Urothelium cell line (cell line): ENCODE measurements at places on chromosomes 1 and 21.

DNA sequence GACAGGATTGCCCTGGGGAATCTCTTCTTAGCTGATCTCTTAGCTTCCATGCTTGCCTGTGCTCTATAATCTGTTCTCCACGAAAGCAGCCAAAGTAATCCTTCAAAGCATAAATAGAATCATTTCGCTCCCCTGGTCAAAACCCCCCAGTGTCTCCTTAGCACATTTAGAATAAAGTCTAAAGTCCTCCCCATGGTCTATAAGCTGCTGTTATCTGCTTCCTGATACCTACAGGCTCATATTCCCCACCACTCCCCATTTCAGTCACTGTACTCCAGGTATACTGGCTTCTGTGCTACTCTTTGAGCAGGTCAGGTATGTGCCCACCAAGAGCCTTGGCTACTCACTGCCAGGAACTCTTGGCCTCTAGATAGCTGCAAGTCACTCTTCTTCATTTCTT, 2.9 kb downstream of the S100A12 start:
- no peak for DNase-seq

GRCh38 chr1:29311352-29312030, 75.2 kb downstream of the PTPRU start:
- DNase-seq: no peak

- DNase-seq: peak; percentile 65
Observed at GRCh38 chr1:109769330-109770078, 5.8 kb upstream of the EPS8L3 start.

- peak; percentile 21 for DNase-seq
Observed at GRCh38 chr1:113860891-113861290, 10.6 kb downstream of the PTPN22 start.

DNA sequence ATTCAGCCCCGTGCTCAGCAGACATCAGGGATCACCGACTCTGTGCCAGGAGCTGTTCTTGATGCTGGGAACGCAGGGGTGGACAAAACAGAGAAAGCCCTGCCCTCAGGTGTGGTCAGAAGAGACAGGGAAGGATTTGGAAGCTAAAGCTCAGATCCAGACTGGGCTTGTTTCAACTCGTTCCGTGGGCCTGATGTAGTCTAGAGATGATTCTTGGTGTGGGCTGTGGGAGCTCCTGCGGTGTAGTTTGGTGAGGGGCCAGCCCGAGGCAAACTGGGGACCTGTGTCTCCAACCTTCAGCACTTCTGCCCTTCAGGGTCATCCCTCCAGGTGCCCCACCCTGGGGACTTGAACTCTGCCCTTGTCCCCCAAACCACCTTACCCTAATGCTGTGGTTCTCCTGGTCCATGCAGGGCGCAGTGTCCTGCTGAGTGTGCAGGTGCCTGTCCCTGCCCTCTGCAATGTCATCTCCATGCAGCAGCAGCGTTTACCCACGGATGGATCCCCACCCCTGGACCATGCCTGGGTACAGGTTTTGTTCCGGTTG, 17.3 kb upstream of the ABCG1 start:
- DNase-seq: no peak

- DNase-seq: no peak
Observed at GRCh38 chr21:38768471-38769063, 37.2 kb upstream of the ETS2 start.

GRCh38 chr1:110538921-110539320, 19.9 kb upstream of the KCNA10 start:
- no peak for DNase-seq

DNA sequence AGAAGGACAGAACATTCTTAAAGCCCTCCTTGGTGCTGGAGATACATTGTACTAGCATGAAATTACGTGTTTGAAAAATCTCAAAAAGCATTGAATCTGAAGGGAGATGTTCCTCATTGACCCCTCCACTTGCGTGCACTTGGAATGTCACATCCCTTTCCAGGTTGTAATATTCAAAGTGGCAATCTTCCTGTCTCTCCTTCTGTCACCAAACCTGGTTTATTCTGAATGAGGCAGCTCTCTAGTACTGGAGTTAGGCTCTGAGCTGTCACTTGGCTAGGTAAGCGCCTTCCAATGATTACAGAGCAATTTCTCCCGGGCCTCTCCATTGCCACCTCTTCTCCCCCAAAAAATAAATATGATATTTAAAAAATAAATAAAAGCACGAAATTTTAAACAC, 855 bp downstream of the DSCAM start:
- no peak for DNase-seq

DNA sequence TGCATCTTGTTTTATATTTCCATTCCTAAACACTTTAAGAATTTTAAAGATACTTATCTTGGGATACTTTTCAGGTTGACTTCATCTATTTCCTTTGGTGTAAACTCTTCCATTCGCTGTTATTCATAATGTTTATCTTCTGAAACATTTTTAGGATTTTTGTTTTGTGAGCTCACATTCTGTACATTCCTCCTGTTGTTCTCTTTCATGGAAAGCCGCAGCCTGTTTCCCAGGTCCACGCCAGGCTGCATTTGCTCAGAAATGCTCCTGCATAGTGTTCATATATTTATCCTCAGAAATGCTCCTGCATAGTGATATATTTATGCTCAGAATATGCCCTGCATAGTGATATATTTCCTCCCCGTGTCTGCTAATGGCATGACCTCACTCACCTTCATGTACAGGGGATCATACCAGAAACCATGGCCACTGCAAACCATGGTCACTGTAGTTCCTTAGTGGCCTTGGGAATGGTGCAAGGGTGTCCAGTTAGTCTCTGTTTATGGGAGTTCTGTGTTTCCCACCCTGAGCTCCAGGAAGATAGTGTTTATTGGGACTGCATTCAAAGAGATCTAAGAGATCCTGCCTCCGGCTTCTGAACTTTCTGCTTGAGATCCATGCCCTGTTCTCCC, 153.9 kb upstream of the GREM2 start:
- peak; percentile 68 for DNase-seq

DNA sequence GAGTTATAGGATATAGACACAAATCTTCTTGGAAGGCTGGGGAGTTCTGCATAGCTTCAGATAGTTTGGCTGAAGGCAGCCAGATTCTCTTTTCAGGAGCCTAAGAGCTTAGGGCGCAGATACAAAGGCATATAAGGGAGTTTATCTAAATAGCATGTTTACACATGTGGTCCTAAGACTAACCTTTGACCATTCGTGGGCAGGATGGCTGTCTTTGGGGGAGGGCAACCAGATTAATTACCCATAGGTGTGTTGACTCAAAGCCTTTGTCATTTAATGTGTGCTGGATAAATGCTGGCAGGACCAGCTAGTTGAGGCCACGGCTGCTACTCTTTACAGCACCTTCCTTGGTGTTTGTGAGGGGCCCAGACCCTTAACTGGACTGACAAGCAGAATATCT, 71.8 kb downstream of the IER5 start:
- no peak for DNase-seq

DNA sequence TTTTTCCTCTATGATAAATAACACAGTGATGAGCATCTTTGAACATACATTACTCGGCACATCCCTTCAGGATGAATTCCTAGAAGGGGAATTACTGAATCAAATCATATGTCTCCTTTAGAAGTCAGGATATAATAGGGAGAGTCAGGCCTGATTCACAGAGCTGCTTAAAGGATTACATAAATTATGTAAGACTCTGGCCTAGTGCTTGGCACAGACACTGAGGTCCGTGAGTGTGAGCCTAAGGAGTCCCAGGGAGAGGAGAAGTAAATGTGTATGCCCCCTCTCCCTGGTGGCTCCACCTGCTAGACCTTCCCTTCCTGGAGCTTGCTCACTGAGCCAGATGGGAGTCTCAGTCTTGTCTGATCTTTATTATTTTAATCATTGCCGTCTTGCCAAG, 8.6 kb upstream of the FOXE3 start:
- no peak for DNase-seq

DNA sequence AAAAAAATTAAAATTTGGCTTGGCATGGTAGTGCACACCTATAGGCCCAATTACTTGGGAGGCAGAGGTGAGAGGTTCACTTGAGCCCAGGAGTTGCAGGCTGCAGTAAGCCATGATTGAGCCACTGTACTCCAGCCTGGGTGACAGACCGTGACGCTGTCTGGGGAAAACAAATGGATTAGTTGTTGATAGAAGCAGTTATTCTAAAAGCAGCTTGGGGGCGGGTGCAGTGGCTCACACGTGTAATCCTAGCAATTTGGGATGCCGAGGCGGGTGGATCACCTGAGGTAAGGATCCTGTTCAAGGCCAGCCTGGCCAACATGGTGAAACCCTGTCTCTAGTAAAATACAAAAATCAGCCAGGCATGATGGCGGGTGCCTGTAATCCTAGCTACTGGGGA, 40.3 kb downstream of the KIF1B start:
- DNase-seq: no peak

DNA sequence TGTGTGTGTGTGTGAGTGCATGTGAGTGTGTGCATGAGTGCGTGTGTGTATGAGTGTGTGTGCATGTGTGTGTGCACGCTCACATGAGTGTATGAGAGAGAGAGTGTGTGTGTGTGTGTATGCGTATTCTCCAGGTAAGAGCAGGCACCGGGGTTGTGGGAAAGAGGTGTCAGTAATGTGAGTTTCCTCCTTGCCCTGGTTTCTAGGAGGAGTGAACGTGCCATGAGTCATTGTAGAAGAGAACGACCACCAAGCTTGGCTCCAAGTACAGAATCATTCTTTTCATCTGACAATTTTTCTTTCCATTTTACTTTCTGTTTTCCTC, 79.1 kb downstream of the POFUT2 start:
- DNase-seq: no peak

- no peak for DNase-seq
Observed at GRCh38 chr1:192401825-192402224, 85.0 kb downstream of the RGS21 start.
